Hematopoietic multipotent progenitor cell treated with erythropoietin and hydrocortisone succinate and interleukin-3 and kit ligand, for 6 days (in vitro differentiated cells): ENCODE measurements at places on chromosomes 5 and 9.

- no peak for DNase-seq
Measured at GRCh38 chr5:154734370-154735248, 20.6 kb upstream of the LARP1 start.

- DNase-seq, result no peak
Measured at GRCh38 chr9:72551306-72551705, 29.9 kb downstream of the TMC1 start.

DNA sequence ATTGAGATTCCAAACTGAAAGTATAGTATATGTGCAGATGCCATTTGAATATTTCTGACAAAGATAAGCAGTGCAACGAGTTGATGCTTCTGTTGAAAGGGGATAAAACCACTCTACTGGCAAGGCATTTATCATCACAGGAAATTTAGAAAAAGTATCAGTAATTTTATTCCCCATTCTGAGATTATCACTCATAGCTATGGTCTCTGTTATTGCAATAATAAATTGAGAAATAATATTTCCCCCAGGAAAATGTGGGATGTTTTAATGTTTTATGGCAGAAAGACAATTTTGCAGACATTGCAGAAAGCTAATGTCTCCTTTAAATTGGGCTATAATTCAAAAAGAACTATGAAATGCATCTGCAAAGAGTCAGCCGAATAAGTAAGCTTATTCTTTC, 1612.7 kb upstream of the ACO1 start:
- no peak for DNase-seq

DNA sequence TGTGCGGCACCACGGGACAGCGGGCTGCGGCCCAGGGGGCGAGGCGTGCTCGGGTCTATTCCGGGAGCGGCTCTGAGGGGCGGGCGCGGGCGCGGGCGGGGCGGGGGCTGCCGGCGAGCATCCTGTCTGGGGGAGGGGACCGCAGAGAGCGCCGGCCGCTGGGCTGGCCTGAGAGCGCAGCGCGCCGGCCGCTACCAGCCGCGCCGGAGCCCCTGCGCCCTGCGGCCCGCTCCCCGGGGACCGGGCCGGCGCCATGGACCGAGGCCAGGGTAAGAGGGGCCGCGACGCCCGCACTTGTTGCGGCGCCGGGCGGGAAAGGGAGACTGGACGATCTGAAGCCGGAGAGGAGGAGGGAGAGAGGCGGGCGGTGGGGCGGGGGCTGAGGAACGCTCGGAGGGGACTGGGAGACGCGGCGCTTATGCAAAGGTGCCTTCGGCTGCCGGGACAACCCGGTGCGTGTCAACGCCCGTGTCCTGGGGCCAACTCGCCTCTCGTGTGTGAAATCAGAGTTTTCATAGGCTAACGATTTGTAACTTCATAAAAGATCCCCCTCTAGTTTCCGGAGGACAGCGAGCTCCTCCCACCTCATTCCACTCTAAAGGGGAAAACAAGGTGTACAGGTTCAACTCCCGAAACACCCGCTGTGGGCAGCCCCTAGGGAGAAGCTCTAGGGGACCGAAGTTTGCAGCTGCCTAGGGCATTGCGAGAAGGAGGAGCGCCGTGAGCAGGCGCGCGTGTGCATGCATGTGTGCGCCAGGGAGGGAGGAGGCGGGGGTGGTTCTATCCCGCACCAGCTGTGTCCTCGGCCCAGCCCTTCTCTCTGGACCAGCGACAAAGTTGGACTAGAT, at the start of gene AFAP1L1:
TSS of gene AFAP1L1 (plus strand) at position 144 of the 848 bp plus-strand sequence. CDS start at position 254, 110 bp downstream.
- peak; percentile 38 for DNase-seq

DNA sequence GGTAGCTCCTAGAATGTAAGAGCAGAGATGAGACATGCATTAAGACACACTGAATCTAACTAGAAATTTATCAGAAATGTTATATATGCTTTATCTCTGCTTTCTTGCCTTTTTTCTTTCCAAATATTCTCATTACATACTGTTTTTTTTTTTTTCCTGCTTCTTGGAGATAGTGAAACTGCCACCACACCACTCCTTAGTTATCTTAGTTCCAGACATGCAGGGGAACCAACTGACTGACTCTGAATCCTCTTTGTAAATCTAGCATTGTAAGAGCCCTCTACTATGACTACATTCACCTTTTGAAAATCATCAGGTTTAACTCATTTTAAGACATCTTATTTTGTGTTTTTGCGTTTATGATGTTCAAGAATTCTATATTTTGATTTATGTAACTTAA, 181.3 kb upstream of the ST8SIA4 start:
- DNase-seq, result peak; percentile 93

GRCh38 chr5:73199671-73200070, 26.7 kb downstream of the TMEM174 start:
- DNase-seq, result no peak

GRCh38 chr5:156815988-156816599, 34.0 kb upstream of the PPP1R2B start:
- peak; percentile 18 for DNase-seq

DNA sequence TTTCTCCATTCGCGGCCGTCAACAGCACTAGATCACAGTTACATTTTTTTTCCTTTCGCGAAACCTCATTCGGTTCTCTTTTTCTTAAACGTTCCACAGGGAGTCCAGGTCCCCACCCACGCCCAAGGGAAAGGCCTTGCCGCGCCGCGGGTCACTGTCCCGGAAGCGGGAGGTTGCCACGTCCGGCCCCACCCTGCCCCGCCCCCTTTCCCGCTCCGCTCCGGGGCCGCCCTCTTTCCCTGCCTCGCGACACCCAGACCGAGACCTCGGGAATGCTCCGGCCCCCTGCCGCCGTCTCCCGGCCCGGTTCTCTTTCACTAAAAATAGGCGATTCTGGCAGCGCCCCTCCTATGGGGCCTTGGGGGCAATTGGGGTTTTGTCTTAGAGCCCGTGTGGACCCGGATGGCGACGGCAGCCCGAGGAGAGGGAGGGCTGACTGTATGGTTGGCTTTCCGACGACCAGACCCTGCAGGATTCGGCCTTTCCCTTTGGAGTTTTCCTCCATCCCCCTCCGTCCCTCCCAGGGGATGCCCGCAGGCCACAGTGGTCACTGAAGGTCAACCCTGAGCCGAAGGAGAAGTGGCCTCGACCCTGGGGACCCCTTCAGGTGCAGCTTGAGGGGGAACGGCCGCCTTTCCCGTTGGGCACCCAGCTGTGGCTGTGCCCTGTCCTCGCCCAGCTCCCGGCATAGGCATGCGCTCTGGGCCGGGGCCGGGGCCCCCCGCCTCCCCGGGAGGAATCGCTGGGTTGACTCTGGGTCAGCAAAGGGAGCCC, 2.8 kb upstream of the RACK1 start:
- peak; percentile 91 for DNase-seq

GRCh38 chr5:173152547-173152946, 8.2 kb downstream of the BNIP1 start:
- DNase-seq, result no peak

DNA sequence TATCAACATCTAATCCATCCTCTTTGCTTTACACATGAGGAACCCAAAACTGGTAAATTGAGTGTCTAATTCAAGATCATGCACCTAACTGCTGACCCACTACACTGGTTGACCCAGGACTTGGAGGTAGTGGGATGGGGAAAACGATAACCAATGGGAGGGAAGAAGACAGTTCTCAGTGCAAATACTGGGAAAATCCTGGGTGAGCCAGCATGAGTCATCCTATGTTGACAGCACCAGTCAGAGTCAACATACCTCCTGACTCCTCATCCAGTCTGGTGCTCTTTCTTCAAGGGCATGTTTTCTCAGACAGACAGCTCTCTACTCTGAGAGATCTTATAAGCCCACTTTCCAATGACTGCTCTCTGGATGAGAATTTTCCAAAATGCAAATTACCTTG, 232.8 kb upstream of the PTGER4 start:
- no peak for DNase-seq

- DNase-seq, result no peak
Measured at GRCh38 chr5:17120209-17120608, 97.2 kb upstream of the BASP1 start.

- no peak for DNase-seq
Measured at GRCh38 chr5:124617787-124618186, 128.7 kb downstream of the ZNF608 start.
